GM04503 (cell line): ENCODE measurements at places on chromosomes 13 and 19.

DNA sequence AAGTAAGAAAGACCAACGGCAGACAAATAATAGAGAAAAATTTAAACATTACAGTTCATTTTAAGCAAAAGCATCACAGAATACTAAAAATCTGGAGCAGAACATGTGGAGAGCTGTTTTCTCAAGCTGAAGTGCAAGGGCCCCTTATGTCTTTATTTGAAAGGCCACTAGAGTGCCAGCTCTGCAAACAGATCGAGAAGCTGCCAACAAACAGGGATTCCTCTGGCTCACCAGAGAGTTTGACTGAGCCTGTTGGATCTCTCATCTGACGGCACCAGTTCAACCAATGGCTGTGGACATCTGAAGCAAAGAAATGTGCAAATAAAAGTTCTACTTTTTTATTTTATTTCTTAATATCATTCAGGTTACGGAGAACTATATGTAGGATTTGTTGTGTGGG is 119.7 kb downstream of the COL4A2 start:
- no peak for DNase-seq

DNA sequence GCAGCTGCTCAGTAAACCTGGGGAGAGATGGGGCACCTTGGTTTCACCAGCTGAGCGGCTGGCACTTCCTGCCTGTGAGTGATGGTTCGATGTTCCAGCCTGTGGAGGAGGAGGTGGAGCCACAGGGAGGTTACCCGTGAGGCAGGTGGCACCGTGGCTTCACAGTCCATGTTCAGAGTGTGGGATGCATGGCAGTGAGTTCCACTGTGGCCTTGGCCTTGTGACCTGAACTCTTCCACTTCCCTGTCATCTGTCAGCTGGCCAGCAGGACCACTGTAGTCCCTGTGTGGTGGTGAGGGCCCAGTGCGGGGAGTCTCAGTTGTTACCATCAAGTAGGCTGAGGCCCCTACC is 16.9 kb downstream of the SMARCA4 start:
- no peak for DNase-seq

- DNase-seq = no peak
Observed at GRCh38 chr19:33390908-33391630, 17.6 kb downstream of the CEBPG start.

DNA sequence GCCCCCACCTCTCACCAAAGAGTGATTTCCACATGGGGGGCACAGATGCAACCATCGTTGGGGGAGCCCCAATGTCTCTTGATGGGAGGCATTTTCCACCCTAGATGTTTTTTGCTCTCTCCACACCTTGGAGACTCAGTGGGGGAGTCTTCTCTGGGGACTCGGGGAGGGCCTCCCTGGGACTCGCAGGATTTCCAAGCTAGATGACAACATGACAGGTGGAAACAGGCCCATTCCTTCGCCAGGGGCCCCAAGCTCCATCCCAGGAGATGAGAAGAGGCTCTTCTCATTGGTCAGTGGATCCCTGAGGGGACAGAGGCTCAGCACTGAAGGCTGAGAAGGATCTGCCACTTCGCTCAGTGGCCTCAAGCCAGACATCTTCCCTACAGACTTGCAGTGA is 12.7 kb upstream of the KIR2DL4 start:
- no peak for DNase-seq

- no peak for DNase-seq
Observed at GRCh38 chr13:93144031-93144430, 82.6 kb upstream of the GPC6 start.

DNA sequence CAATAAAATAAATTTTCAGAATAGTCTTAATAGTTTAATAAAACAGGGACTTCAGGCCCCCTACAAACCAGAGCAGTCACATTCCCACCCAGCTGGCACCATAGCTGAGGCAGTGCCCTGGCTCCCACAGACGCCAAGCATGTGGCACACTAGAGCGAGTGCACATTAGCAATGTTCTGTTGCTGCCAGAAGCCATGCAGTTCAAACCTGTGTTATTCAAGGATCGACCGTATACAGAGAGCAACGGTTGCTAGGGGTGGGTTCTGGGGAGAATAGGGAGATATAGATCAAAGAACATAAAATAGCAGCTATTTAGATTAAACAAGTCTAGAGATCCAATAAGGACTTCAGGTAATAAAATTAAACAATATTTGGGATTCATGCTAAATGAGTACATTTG is 419.3 kb upstream of the KLHL1 start:
- DNase-seq = no peak

GRCh38 chr19:45283443-45284033 is 32.5 kb downstream of the MARK4 start:
- DNase-seq = no peak

- DNase-seq = no peak
Observed at GRCh38 chr19:15170345-15170744, 30.4 kb downstream of the NOTCH3 start.

GRCh38 chr19:21749090-21749489 is 18.3 kb downstream of the ZNF100 start:
- DNase-seq = no peak

DNA sequence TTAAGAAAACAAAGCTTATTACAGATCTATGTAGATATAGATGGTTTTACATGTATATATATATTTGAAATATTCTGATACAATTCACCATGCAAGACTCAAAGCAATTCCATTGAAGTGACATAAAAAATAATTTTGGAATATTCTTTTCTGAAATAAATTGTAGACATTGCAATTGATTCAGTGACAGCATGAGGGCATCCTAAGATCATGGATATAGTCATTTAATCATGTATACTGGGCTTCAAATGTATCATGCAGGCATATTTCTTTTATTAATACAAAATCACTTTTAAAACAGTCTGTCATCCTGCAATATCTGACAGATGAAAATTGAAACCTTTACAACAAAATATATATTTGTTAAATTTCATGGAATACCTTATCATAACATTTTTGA is 286.7 kb upstream of the SLITRK6 start:
- no peak for DNase-seq

DNA sequence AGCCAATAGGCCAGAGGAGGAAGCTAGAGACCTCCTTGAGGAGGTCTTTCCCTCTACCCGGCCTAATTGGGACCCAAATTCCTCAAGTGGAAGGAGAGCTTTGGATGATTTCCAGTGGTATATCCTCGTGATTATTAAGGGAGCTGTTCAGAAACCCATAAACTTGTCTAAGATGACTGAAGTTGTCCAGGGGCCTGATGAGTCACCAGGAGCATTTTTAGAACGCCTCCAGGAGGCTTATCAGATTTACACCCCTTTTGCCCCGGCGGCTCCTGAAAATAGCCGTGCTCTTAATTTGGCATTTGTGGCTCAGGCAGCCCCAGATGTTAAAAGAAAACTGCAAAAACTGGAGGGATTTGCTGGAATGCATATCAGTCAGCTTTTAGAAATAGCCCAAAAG is 198.1 kb downstream of the ZNF486 start:
- DNase-seq = no peak

- DNase-seq = peak; percentile 44
Observed at GRCh38 chr13:38386421-38386820, 36.8 kb downstream of the UFM1 start.

DNA sequence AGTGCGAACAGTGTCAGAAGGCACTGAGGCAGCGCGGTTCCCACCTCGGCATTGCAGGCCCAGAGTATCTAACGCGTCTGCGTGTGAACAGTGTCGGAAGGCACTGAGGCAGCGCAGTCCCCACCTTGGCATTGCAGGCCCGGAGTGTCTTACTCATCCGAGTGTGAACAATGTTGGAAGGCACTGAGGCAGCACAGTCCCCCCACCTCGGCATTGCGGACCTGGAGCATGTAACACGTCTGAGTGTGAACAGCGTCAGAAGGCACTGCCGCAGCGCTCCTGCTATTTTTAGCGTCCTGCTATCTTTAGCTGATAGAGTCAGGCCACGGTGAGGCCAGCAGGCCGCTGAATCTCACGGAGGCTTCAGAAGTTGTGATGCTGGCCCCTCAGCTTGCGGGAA is 39.6 kb downstream of the ATP11A start:
- DNase-seq = no peak

DNA sequence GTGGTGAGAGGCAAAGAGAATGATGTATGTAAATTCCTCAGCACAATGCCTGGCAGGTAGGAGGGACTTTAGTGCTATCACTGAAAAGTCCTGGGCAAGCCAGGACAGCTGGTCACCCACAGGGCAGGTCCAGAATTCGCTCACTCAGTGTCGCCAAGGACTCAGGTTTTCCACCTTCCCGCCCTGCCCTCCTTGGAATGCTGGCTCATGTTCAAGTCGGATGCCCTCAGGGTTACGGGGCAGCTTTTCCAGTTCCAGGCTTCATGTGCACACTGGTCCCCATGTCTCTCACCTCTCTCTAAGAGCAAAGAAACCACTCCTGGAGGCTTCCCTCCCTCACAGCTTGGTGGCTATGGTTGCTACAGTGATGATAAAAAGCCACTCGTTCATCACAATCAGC is 24.8 kb upstream of the NAXD start:
- no peak for DNase-seq

- DNase-seq = no peak
Observed at GRCh38 chr13:33034882-33035520, 18.8 kb downstream of the KL start.

DNA sequence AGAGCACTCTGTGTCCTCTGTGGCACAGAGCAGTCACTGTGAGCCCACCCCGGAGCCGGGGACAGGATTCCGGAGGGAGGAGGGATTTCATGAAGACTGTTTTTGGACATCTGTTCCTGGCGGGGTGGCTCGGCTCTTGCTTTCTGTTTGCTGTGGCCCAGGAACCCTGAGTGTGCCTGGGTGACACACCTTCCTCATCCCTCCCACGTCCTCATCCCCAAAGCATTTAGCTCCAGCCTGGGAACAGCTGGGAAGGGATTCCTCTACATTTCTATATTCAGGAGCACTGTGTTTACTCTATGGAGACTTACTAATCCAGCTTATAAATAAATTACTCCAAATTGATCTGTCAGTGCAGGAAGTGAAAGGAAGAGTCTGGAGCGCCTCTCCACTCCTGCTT is 97.8 kb upstream of the UBL3 start:
- peak; percentile 11 for DNase-seq

DNA sequence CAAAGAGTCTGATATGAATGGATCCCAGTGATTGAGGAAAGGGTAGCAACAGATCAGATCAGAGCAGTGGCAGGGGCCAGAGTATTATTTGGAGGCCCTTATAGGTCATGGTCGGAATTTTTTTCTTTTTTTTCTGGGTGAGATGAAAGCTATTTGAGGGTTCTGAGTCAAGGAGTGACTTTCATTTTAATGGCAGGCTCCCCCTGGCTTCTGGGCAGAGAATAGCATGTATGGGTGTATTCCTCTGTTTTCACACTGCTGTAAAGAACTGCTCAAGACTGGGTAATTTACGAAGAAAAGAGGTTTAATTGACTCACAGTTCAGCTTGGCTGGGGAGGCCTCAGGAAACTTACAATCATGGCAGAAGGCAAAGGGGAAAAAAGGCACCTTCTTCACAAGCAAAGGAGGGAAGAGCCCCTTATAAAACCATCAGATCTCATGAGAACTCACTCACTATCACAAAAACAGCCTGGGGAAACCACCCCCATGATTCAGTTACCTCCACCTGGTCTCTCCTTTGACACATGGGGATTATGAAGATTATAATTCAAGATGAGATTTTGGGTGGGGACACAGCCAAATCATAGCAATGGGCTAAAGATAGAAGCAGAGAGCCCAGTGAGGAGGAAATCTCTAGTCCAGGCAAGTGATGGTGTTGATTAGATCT is 3.0 kb upstream of the SLC6A16 start:
- DNase-seq = no peak

DNA sequence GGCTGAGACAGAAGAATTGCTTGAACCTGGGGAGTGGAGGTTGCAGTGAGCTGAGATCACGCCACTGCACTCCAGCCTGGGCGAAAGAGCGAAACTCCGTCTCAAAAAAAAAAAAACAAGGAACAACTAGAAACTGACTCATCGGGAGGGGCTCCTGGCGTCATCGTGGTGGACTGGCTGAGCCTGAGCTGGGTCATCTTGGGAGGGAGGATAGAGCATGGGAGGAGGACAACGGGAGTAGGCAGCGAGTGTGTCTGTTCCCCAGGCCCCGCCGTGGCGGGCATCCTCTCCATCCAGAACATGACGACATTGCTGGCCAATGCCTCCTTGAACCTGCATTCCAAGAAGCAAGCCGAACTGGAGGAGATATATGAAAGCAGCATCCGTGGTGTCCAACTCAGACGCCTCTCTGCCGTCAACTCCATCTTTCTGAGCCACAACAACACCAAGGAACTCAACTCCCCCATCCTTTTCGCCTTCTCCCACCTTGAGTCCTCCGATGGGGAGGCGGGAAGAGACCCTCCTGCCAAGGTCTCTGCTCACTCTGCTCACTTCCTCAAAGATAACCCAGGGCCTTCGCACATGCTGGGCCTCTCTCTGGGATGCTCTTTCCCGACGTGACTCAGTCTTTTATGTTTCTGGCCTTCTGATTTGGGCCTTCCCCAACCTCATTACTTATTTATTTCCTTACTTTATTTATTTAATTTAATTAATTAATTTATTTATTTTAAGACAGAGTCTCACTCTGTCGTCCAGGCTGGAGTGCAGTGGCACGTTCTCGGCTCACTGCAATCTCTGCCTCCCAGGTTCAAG is 16.6 kb downstream of the DDX39A start:
- DNase-seq = no peak

- no peak for DNase-seq
Observed at GRCh38 chr19:41707871-41708371, 505 bp upstream of the CEACAM5 start.

GRCh38 chr19:35404879-35405622 is 34.2 kb downstream of the GPR42 start:
- peak; percentile 96 for DNase-seq

GRCh38 chr19:40365613-40366401 is 17.3 kb downstream of the PLD3 start:
- no peak for DNase-seq

DNA sequence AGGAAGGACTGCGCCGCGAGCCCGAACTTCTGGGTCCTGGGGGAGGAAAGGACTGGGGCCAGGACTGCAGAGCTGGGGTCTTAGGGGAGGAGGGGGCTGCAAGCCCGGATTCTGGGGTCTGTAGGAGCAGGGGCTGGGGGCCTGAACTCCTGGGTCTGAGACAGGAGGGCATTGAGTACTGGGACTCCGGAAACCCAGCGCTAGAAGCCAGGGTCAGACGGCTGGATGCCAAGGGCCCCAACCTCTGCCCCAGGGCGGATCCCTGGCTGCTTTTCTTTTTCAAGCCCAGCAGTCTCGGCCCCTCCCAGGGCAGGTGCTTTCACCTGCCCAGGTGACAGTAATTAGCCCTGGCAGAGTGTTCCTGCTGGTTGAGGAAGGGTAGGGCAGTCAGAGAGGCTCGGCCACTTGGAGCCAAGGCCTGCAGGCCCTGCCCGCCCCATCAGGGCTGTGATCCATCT is 2.3 kb downstream of the MYH14 start:
- DNase-seq = no peak

- no peak for DNase-seq
Observed at GRCh38 chr19:35585848-35586247, at the start of gene PMIS2. Gene PMIS2, plus strand, starts transcription at chr19:35586173. Its CDS starts 87 bp downstream, at chr19:35586260.
